Nasal cavity respiratory epithelium epithelial cell of viscerocranial mucosa (primary cell): ENCODE measurements at places on chromosomes 4 and X. TPM values are rescaled to one million over a fixed set of nuclear protein-coding genes. Genes with fewer than 3 reads are reported as not detected.

CWH43 gene
- 10.0 and 39.3 TPM in 2 replicates for total RNA-seq

SCRG1 gene
- not detected in 2 replicates for total RNA-seq

ZNF275 gene
- total RNA-seq, result 5.8 and 13.5 TPM in 2 replicates

SHROOM4 gene
- 0.34 and 2.8 TPM in 2 replicates for total RNA-seq

DDX53 gene
- total RNA-seq, result not detected in 2 replicates

WDR19 gene
- 16.7 and 22.5 TPM in 2 replicates for total RNA-seq

CAMK2D gene
- 61.4 and 70.1 TPM in 2 replicates for total RNA-seq

GPR34 gene
- total RNA-seq, result not detected in 2 replicates

NXF2 gene
- total RNA-seq, result not detected in 2 replicates

GRPR gene
- total RNA-seq, result not detected in 2 replicates

IL2 gene
- not detected in 2 replicates for total RNA-seq

LONRF3 gene
- total RNA-seq, result 0.34 and 1.7 TPM in 2 replicates

COX7B2 gene
- total RNA-seq, result not detected in 2 replicates
